ENCODE measurements at places on chromosomes 2 and 18.

DNA sequence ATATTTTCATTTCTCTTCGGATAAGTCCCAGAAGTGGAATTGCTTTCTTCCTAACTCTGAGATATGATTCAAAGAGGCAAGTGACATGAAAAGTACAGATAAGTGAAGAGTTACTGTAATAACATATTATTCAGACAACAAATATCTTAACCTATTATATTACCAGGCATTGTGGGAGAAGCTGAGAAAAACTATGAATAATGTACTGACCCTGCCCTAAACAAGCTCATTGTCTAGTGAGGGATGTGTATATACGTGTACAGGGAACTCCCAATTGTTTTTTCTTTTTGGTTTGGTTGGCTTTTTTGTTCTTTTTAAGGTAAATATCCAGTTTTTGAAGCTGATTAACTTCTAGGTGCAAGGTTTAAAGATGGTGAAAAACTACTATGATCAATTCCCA is 26.5 kb downstream of the NCKAP1 start:
- no peak for DNase-seq

DNA sequence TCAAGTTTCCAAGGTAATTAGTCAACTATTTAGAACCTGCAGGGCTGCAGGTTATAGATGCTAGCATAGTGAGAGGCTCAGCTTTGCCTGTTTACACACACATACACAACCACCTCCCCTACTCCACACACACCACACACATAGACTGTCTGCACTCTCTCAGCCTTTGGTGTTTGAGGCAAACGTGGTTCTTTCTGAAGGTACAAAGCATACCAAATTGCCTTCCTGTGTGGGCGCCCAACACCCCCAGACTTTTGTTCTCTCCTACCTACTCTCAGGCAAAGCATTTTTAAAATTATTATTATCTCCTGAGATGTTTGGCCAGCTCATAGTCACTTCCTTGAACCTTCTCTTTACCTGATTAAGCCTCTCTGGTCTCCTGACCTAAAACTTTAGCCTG is 44.9 kb downstream of the MYO3B start:
- no peak for DNase-seq

- no peak for DNase-seq
Measured at GRCh38 chr2:68796295-68796905, 61.8 kb downstream of the ARHGAP25 start.

DNA sequence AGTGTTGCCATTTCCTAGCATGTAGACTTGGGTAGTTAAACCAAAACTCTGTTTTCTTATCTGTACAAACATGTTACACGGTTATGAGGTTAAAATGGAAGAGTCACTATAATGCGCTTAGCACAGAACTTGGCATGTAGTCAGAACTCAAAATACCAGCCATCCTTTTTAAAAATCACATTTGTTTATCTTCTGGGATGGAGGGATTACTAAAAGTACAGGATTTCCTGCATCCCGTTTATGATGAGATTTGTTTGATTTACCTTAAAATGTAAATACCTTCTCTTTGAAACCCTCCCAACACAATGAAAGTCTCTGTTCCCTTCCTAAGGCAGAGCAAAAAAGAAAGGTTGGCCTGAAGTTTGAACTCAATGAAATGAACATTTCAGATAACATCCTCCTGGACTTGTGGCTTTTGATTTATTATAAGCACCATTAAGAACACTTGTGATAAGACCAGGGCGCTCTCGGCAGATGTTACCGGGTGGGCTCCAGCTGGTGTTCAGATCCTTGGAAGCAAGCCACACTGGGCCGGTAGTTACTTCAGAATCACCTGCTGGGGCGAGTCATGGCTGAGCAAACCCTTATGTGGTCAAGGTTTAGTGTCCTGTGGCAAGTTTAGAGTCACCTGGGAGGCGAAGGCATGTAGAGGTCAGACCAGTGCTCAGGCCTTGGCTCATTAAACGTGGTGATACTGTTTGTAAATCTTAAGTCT is 105.7 kb downstream of the MGAT5 start:
- DNase-seq: no peak

DNA sequence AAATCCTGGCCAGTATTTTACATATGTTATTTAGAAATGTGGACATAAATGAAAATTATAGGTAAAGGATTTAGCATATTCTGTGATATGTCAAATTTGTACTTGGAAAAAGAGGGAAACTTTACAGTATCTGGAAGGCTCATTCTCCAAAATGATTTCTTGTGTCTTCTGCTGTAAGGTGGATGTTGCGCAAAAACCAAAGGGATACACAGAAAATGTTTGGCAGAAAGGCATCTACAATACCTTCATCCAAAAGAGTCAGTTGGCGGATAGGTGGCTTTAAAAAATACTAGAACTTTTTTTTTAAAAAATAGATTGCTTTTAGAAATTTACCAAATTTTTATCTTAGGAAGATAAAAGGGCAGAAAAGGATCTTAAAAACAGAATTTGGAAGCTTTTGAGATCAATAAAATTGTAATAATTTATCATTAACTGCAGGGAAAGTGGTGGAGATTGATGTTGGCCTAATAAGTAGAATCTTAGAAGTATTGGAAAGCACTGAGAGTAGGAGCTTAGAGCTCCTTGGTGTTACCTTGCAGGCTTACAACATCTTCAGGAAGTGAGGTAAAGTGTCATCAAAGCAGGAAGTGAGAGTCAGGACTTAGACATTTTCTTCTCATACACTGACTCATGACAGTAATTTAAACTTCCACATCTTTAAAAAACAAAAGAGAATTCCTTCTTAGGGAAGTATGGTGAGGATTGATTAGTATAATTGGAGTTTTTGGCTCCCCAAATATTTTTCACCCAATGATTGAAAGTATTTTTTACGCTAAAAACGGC is 2.1 kb downstream of the NABP1 start:
- DNase-seq: peak; percentile 84

- no peak for DNase-seq
Measured at GRCh38 chr18:8133888-8134287, 475.3 kb upstream of the RAB12 start.

- DNase-seq: no peak
Measured at GRCh38 chr18:40911041-40911440, 1044.0 kb upstream of the PIK3C3 start.

- peak; percentile 16 for DNase-seq
Measured at GRCh38 chr2:38578832-38579231, 23.9 kb downstream of the HNRNPLL start.

GRCh38 chr2:44246840-44247369 is 28.4 kb upstream of the SLC3A1 start:
- no peak for DNase-seq

GRCh38 chr18:52903857-52904256 is 563.9 kb downstream of the DCC start:
- DNase-seq: no peak

GRCh38 chr2:241189093-241189855 is 797 bp downstream of the ANO7 start:
- no peak for DNase-seq

DNA sequence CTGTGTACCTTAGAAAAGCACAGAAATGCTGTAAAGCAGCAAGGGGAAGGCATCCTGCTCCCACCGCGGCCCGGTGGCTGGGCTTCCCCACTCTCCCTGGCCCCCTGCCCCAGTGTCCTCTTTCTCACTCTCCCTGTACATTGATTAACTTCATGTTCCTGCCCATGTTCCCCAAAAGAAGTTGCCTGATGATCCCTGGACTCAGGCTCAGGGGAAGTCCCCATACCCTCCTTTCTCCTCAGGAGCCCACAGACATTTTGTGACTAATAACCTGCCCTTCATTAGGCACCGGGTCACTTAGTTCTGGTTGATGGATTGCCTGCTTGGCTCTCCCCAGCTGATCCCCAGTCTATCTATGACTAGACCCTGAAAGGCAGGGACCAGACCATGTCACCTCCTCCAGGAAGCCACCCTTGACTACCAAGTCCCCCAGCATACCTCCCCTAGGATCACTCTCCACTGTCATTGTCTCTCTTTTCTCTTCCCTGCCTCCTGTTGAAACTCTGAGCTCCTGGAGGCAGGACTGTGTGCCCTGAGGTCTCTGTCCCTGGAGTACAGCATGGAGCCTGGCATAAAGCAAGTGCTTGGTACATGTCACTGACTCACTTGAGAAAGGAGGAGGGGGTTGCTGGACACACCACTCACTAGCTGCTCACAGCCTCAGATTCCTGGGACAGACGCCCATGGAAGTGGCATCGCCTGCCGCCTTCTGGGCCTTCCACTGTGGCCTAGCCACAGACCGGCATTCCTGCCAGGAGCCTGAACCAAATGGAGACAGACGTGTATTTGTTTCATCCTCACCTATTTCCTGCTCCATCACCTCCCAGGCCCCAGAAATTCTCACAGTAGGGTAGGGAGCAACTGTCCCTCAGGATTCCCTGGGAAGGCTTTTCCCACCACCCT is 13.5 kb downstream of the MALL start:
- DNase-seq: peak; percentile 54

DNA sequence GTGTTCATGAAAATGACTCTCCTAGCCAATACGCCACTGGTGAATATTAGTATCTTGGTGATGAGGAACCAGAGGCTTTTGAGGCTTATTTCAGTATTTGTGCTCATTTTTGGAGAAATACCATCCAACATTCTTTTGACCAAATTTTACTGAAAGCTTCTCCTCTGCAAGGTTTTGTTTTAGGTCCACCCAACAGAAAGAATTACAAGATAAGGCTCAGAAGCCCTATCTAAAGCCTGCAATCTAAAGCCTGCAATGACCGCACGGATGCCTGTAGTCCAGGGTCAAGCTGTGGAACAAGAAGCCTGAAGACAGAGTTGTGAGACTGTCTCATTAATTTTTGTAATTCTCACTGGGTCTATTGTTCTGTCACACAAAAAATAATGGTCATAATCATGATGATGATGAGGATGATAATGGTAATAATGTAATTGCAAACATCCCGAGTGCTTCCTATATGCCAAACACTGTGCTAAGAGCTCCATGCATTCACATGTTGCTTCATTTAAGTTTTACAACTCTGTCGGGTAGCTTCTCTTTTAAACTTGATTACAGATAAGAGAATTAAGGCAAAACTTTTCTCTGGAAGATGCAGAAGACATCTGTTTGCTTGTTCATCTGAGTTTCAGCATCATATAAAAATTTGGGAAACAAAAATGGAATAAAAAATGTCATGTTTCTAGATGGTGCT is 33.2 kb upstream of the NCOA1 start:
- no peak for DNase-seq

- no peak for DNase-seq
Measured at GRCh38 chr2:192123847-192124246, 70.9 kb downstream of the TMEFF2 start.

DNA sequence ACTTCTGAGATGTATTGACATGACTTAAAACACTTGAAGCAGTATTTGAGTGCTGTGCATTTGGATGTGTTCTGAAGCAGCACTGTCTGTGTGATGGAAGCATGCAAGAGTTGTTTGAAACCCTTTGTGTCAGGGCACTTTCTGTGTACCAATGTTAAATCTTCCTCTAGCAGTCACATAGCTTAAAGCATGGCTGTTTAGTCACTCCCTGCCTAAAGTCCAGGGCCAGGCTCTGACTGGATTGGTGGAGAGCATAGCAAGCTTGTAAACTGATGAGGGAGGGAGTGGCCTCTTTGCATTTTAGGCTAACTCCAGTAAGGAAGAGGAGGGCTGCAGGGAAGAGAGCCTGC is 73.5 kb downstream of the MYO1B start:
- DNase-seq: peak; percentile 88

DNA sequence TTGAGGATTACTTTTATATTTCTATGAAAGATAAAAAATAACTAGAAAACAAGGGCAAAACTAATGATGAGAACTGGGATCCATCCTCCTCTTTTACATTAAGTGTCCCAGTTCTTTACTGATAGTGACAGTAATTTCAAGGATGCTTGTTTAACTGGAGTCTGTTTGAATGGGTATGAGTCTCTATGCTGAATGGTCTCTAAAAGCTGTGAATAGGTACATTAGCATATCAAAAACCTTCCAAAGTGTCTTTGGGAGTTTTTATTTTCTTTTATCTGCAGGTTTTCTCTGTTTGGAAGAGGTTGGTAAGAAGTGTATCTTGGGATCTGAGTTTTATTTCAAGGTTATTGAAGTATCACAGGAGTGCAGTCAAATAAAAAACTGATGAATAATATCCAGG is 30.0 kb downstream of the DSEL start:
- DNase-seq: no peak

- DNase-seq: no peak
Measured at GRCh38 chr18:48953104-48953706, 2.4 kb upstream of the SMAD7 start.

DNA sequence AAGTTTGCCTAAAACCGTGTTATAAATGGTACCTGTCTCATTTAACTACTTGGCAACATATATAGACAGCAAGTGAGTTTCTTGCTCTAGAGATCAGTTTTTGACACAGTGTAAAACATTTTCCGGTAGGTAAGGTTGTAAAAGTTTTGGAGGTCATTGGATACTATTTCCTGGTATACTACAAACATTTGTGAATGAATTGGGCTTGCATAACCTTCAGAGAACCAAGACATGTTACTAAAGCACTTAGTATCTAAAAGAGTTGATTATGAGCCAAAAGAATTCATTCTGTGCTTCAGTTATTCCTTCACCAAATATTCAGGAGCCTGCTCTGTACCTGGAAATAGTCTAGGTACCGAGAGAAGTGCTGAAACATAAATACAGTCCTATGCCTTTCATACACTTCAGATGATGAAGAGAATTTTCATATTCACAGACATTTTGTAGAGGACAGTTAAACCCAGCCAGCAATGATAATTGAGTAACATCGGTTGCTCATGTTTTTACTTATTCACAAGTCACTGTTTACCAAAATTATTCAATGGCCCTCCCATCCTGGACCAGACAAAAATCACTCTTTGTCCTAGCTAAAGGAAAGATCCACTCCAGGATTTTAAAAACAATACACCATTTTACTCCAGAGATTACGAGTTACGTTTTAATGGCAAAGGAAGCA is 319.4 kb upstream of the RBMS1 start:
- no peak for DNase-seq

GRCh38 chr2:225429717-225430116 is 30.2 kb downstream of the NYAP2 start:
- peak; percentile 3 for DNase-seq

DNA sequence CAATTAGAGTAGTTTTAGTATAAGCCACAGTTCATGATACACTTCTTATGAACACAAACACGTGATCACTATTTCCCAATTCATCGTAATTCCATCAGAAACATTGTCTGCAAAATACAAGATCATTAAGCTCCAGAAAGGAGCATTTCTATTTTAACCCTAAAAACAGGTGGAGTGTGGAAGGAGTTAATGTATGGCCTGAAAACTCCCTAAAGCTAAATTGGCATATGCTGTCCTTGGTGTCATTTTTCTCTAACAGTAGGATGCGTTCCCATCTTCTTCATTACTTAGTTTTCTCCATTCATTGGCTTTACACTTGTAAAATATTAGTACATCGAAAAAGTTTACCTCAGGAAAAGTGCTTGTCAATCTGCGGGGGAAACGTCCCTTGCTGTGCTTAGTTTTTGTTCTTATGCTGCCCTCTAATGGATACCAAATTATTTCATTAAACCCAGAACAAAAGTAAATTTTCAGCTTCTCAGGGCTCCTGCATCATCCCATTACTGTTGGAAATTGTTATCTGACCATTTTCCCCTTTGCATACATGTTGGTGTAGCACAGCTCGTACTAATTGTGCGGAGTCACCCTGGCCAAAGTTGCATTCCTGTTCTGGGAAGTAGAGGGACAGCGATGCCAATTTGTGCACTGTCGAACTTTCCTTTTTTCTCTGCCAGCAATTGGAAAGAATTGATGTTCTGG is 153.4 kb downstream of the GPD2 start:
- DNase-seq: peak; percentile 62
